ENCODE measurements at places on chromosomes 1 and 21.

GRCh38 chr1:147676311-147677085, 6.2 kb upstream of the ACP6 start:
- no peak for DNase-seq

- no peak for DNase-seq
Measured at GRCh38 chr1:69947837-69948236, 257.5 kb downstream of the LRRC40 start.

- DNase-seq: no peak
Measured at GRCh38 chr1:51898090-51898734, 19.7 kb upstream of the NRDC start.

GRCh38 chr1:204344665-204345355, 14.9 kb downstream of the PLEKHA6 start:
- DNase-seq: no peak

GRCh38 chr21:38438462-38438893, 59.8 kb downstream of the ERG start:
- no peak for DNase-seq

DNA sequence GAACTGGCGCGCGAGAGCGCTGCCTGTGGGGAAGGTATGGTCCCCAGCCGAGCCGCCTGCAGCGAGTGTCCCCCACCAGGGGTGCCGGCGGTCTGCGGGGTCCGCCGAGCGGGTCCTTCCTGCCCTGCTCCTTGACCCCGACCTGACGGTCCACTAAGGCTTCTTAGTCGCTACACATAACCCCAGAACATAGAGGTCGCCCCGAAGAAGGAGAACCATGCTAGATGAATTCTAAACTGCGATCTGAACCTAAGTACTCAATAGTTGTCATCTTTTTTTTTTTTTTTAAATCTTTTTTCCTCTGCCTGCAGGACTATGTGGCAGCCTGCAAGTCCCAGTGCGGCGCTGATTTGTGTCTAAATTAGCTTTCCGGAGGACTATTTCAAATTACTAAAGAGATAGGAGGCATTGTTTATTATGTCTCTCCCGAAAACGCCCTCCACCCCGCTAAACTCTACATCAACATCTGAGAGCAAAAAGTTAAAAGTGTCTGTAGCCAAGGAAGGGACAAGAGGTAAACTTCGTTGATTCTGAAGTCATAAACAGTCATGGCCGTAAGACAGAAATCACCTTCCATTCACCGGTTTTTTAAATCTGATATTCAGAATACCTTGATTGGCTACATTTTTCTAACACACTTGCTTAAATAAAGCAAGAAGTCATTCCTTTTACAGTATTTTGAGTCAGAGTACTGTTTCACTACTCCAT, 476 bp downstream of the AXDND1 start:
- DNase-seq: peak; percentile 6

DNA sequence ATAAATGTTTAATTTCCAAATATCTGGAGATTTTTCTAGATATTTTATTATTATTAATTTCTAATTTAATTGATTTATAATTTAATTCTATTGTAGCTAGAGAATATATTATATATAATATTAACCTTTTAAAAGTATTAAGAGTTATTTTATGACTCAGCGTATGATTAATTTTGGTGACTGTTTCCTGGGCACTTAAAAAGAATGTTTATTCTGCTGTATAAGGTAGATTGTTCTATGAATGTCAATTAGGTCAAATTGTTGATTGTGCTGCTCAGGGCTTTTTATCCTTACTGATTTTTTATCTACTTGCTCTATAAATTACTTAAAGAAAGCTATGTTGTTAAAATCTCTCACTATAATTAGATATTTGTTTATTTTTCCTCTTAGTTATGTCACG, 20.1 kb upstream of the GJA8 start:
- DNase-seq: no peak

DNA sequence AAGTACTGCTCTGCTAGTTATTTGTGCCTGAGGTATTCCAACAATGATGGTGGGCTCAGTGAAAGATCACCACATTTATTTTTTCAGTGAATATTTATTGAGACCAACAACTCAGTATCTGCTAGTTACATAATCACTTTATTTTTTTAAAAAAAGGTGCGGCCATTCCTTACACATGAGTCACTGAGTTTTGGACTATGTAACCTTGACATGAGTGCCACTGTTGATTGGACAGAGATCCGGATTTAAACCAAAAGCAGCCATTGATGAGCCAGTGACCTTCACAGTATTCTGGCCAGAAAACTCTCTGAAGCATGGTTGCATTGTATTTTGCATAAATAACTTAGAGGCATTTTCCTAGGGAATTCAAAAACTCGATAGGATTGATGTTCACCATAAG, 79.5 kb downstream of the NUF2 start:
- no peak for DNase-seq

DNA sequence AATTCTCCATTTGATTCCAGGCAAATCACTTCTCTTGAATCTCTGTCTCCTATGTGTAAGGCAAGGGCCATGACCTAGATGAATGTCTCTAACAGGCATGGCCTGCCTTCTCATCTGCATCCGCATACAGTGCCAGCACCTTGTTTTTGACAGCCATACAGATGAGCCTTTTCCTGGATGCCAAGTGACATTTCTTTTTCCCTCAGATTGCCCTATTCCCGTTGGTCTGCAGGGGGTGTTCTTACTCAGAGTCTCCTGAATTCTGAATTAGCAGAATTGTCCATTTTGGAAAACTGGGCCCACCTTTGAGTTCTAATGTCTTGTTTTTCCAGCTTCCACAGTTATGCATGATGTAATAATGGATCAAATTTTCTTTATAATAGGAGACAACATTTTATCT, 88.0 kb upstream of the ADAR start:
- DNase-seq: no peak

- DNase-seq: no peak
Measured at GRCh38 chr1:1759456-1760344, 18.6 kb downstream of the NADK start.

DNA sequence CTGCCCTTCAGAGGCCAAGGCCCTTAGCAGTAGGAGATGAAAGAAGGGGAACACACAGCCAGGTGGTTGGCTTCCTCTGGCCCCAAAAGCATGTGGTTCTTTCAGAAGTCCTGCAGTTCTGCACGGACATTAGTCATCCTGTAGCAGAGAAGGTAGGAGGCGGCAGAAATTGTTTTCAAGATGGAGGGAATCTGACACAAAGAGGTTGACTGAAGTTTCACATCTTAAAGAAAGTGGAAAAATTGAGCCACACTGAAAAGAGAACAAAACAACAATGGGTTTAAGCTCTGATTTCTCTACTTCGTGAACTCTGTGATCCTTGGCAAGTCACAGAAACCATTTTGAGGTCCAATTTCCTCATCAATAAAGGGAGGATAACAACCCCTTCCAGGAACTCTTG, 125.3 kb upstream of the DNAH14 start:
- no peak for DNase-seq

DNA sequence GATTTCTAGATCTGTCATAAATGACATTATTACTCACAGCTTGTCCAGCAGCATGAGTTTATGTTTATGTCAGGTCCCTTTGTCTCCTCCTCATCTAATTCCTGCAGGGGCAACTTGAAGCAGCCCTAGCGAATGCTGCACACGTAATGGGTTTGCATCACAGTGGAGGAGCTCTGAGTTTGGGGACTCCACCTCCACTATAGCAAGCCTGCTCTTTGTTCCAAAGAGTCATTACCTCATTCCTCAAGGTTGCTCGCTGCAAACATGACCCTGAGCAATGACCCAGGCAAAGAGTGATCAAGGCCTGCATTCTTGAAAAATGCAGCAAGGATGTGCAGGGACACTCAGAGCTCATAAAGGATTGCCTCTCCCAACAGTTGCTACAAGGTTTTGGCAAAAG, 261.9 kb downstream of the HHIPL2 start:
- DNase-seq: no peak

- DNase-seq: no peak
Measured at GRCh38 chr1:70146488-70146887, 58.9 kb downstream of the LRRC40 start.

DNA sequence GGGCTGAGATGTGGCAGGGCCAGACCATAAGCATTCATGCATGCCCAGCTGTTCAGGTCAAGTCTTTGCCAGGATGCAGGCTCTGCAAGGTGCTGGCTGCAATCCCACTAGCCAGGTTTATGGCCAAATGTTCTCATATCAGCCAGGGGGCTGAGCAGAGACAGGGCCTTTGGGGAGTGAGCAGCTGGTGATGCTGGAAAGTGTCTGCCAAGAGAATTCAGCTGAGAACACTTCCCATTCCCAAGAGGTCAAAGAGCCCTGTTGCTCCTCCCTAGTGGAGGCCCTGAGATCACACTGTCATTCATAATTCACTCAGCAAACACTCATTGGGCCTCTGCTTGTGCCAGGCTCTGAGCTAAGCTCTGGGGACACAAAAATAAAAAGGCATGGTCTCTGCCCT, 150.3 kb downstream of the DMRTA2 start:
- no peak for DNase-seq

DNA sequence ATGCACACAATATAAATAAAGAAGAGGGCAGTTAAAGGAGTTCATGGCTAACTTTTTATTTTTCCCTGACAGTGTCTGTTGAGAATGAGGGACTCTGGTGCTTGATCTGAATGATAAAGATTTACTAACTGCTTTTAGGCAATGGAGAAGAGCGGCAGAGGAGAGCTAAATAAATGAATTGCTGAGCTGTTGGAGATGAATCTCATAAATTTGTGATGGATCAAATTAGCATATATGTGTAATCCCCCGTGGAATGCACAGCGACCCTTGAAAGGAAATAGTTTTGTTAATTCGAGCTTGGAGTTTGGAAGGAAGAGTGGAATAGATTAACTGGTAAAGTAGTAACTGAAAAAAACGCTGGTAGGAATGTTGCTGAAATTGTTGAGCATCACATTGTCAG, 40.2 kb downstream of the HMCN1 start:
- DNase-seq: no peak

DNA sequence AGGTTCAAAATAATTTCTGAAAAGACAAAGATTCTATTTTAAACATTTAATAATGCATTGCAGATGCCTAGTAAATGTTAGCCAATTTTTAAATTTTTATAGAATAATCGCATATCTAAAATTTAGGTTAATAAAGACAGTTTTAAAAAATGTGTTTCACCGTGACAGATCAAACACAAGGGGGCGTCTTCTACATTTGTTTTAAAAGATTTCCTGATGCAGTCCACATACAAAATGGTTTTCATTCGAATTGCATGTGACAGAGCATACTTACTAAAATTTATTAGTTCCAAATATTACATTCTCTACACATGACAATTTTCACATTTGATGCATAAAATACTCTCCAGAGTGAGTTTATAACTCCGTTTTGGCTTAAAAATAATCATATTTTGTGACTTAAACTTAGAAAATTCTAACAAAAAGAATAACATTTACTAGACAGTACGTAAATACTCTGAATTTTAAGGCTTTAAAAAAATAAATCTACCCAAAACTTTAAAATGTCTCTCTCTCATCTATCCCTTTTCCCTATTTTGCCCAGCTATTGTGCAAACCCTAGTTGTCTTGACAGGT, 75.5 kb downstream of the ADAMTS1 start:
- DNase-seq: no peak

DNA sequence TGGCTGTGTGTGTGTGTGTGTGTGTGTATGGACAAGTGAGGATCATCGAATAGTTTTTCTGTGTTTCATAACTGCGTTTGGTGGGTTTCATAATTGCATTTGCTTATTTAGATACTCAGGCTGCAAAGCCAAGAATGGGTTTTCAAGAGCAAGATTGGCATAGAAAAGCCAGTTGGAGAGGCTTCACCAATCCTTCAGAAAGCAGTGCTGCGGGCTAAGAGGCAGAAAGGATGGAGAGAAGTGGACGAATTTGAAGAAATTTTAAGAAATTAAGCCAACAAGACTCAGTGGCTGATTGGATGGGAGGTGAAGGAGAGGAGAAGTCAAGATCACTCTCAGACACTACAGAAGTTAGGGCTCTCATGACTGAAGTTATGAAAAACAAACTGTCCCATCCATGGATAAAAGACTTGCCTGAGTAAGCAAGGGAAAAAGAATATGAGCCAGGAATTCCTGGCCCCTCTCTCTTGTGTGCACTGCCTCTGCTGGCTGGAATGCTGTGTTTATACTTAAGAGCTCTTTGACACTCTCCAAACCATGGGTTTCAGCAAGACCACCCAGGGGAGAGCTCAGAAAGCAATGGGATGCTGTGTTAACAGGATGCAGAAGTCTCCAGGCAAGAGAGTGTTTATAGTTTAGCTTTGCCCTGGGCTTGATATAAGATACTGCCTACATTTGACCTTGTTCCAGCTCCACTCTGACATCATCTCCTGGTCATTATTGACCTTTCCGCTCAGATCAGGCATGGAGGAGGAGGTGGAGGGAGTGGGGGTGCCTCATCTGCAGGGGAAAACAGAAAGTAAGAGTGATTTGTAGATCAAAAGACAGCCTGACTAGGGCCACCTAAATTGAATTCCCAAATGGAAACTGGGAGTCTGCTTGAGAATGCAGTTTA, 232.0 kb upstream of the PLXNA2 start:
- no peak for DNase-seq

GRCh38 chr1:168454211-168454815, 89.5 kb downstream of the XCL2 start:
- no peak for DNase-seq

DNA sequence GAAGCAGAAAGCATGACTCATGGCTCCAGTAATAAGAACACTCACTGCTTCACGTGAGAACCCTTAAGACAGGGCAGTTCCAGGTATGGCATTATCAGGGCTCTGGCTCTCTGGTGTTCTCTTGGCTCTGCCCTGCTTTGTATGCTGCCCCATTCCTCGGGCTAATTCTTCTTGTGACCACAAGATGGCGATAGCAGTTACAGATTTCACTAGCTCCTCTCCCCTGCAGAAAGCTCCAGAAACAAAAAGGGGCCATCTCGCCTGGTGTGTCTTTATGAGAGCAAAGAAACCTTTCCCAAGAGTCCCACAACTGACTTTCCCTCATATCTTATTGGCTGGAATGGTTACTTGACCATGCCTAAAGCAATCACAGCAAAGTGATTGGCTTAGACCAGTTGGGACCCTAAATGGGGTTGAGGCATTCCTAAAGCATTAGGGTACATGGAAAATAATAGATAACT, 60.1 kb downstream of the F3 start:
- DNase-seq: no peak

GRCh38 chr1:110601332-110601731, 4.8 kb downstream of the KCNA2 start:
- DNase-seq: no peak

Measured in activated CD4-positive, alpha-beta T cell treated with anti-CD3 and anti-CD28 coated beads, Interleukin-2, amount 50 U/mL, for 4 hours (primary cell).